ENCODE measurements at places on chromosomes 12 and 14.
A peak's percentile ranks its signal among the peaks of the same experiment; 100 is the strongest.

- DNase-seq = peak; percentile 50
Observed at GRCh38 chr12:18430425-18431048, 169.2 kb downstream of the PIK3C2G start.

GRCh38 chr14:103718572-103718971 is 3.0 kb downstream of the ZFYVE21 start:
- DNase-seq = peak; percentile 83

DNA sequence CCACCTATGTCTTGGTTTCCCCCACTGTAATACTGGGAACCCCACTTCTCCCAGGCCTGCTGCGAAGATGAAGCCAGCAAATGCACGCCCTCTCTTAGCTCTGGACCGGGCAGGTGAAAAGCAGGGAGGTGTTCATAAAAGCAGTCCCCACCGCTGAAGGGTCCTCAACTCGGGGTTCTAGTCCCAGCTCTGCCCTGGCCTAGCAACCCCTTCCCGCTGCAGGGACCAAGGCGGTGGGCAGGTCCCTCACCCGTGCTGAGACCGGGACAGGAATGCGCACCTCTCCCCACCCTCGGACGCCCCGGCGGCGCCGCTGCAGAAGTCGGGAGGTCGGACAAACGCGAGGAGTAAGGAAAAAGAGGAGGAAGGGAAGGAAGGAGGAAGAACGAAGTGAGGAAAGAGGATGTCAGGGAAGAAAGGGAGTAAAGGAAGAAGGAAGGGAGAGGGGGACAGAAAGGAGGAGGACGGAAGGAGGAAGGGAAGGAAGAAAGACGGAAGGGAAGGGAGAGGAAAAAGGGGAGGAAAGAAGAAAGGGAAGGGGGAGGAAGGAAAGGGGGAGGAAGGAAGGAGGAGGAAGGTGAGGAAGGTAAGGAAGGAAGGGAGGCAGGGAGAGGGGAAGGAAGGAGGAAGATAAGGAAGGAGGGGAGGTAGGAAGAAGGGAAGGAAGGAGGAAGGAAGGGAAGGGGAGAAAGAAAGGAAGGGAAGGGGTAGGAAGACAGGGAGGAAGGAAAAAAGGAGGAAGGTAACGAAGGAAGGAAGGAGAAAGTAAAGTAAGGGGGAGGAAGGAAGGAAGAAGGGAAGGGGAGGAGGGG is 701 bp downstream of the SPRING1 start:
- DNase-seq = no peak

DNA sequence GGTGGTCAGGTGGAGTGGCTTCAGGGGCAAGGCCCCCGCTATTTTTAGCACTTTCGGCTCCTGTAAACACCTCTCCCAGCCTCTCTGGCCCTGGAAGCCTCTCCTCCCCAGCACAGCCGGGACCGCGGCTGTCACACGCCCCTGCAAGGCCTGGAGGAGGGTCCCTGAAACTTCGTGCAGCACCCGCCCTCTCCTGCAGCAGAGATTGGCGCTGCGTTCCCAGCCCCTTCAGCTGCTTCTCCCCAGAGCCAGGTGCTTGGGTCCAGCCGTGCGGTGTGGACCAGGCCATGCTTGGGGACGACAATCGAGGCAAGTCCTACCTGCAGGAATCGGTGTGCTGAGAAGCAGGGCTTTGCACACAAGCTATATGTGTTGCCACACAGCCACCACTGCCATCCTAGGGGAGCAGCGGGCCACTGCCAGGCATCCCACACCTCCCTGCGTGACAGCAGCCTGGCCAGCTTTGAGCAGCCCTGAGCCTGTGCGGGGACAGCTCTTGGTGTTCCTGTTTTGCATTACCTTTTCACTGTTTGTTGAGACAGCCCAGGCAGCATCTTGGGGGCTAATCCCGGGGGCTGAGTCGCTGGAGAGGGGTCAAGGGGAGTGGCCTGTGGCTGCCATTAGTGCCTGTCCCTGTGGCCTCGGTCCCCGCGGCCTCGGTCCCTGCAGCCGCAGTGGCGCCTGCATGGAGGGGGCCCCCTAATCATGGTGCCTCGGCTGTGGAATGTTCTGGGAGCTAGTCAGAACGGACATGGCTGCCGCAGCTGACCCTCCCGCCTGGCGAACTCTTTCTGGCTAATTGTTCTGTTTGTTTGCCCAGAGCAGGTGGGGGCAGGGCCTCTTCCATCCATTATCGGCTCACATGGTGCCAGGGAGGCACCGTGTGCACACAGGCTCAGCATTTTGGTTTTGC is 27.6 kb upstream of the TRAF3 start:
- DNase-seq = no peak

DNA sequence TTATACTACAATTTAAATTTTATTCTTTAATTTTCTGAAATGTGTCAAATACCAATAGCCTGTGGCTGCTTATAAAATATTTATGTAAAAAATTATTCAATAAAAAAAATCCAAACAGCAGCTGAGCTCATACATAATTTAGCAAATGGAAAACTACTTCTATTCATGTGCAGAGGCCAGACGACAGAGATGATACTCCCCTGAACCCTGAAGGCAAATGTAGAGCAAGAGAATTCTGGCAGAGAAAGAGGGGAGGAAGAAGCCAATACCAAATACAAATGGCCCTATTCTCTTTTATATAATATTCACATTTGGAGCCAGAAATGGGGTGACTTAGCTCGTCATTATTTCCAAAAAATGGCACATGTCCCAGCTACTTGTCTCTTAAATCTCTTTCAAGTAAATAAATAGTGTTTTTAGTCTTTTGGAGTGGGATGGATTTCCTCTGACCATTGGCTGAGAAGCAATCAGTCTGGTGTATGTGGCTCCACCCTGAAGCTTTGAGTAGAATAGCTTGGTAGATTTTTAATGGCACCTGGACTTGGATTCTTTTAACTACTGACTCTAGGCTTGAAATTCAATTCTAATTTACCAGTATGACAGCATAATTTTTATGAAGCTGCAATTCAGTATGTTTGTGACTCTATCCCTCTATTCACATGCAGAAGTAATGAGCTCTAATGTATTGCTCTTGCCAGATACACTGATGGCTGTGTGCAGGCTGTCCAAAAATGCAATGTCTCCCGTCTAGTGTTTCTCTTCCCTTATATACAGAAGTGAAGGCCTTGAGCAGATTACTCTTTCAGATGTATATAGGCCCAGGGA is 113.4 kb upstream of the SCAF11 start:
- no peak for DNase-seq

DNA sequence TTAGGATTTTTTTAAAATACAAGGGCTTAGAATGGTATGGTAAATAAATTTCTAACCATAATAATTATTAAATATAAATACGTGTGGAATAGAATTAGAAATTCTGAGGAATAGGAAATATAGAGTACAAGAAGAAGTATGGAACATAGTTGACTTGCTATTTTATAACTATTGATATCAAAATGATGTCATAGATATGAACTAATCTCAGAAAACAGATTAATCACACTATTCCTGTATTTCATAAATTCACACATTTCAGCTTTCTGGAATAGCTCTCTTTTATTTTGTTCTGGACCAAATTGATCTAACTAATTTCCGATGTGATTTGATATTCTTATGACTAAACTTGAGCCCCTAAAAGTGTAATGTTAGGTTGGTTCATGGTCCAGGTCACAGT is 237.2 kb upstream of the NPAS3 start:
- DNase-seq = no peak

- no peak for DNase-seq
Observed at GRCh38 chr12:5768581-5769196, 176.4 kb downstream of the ANO2 start.

DNA sequence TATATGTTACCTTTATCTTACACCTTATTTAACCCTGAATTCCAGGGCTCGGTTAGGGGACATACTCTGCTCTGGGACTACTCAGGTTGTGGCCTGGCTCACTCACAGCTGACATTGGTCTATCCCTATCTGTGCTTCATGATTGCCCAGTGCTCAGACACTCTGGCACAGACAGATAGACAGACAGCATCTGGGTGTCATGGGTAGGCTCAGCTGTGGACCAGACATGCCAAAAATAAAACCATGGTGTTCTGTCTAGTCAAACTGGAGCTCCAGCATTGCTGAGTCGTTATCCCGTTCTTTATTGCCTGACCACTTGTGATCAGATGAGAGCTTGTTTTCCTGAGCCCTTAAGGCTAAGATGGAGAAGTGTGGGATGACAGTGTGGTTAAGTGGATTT is 29.0 kb downstream of the FBXW8 start:
- no peak for DNase-seq

- no peak for DNase-seq
Observed at GRCh38 chr14:60931218-60931617, 49.7 kb downstream of the TRMT5 start.

DNA sequence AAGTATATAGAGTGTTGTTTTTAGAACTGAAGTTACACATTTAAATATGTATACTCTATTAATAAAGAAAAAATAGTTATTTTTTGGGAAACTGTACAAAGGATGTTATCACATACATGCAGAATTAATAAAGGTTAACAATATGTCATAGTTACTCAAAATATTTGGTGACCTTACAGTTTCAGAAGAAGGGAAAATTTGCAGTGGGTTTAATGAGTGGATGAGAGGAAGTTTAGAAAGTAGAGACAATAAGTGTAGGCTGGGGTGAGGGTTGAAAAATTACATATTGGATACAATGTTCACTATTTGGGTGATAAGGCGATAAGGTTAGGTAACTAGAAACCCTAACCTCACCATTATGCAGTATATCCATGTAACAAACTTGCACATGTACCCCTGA is 13.5 kb downstream of the WNK1 start:
- no peak for DNase-seq

DNA sequence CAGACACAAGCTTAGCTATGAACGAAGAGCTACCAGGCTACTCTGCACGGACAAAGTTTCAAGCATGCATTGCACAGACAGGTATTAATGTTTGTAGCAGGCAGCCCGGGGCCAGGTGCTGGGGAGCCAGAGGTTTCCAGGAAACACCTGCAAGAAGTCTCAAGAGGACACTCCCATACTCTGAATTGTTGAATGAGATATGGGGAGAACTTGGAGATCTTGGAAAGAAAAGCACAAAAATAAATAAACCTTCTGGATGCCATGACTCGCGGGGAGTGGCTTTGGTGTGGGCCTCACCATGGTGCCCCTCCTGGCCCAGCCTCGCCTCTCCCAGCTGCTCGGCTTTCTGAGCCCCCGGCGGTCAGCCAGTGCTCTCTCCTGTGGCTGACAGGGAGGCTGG is 186.8 kb downstream of the TTC7B start:
- no peak for DNase-seq

- DNase-seq = peak; percentile 31
Observed at GRCh38 chr14:34684578-34684977, 29.8 kb downstream of the CFL2 start.

DNA sequence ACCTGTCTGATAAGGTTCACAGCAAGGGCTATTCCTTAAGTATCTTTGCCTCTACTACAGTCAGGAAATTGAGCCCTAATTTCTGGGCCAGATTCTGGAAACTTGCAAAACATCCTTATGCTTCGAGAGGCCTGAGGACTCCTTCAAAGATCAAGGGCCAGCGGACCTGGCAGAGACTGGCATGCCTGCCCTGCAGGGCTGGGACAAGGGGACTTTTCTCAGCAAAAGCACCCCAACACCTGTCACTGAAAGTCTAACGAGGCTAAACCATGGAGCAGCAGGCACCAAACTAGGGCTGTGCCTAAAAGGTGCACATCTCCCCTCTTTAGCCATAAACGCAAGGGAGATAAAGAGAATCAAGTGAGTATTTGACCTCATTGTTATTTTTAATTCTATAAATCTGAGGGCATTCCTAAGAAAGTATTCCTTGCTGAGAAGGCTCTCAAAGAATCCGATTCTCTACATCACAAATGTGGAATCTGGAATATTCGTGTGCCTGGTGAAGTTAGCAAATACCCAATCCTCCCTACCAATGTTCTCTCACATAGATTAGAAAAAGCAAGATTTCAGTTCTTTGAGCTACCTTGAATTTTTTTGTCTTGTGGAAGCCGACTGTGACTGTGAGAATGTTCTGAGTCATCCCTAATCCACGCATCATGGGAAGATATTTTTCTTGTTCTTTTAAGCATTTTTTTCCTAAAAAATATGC is 328.2 kb upstream of the NOVA1 start:
- DNase-seq = peak; percentile 22

DNA sequence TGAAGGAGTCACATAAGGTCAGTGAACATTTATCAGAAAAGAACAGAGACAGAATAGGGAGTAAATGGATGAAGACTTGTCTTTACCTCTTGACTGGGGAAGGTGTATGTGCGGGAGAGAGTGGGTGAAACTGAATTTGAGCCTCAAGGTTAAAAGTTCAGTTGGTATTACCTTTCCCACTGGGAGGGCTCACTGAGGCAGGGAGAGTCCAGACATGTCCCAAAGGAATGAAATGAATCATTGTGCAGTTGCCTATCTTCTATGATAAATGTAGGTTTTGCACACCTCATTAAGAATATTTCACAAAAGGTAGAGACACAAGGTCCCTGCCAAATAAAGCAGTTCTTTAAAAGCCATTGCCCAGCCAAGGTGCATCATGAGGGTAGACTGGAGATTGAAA is 105.2 kb downstream of the KCNA5 start:
- no peak for DNase-seq

- no peak for DNase-seq
Observed at GRCh38 chr12:58254463-58255100, 313.2 kb downstream of the ATP23 start.

GRCh38 chr14:97408937-97409815 is 612.0 kb downstream of the VRK1 start:
- no peak for DNase-seq

DNA sequence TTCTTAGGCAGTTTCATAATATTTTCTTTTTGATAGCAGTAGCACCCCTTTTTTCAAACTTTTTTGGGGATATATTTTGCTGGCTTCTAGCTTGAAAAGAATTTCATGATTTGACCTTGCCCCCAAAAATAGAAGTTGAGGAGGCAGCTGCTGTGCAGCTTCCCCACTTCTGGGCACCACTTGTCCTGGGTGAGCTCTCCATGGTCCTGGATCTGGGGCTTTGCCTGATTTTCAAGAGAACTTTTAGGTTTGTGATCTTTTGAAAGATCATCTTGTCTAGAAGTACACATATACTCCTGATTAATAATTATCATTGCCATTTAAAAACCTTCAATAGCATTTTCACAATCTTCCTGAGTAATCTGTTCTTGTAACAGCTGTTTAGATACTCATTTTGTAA is 271.6 kb downstream of the NPAS3 start:
- DNase-seq = peak; percentile 26

- DNase-seq = no peak
Observed at GRCh38 chr12:100737168-100737567, 57.4 kb upstream of the ANO4 start.

GRCh38 chr14:105269405-105269804 is 21.1 kb downstream of the BTBD6 start:
- DNase-seq = no peak

DNA sequence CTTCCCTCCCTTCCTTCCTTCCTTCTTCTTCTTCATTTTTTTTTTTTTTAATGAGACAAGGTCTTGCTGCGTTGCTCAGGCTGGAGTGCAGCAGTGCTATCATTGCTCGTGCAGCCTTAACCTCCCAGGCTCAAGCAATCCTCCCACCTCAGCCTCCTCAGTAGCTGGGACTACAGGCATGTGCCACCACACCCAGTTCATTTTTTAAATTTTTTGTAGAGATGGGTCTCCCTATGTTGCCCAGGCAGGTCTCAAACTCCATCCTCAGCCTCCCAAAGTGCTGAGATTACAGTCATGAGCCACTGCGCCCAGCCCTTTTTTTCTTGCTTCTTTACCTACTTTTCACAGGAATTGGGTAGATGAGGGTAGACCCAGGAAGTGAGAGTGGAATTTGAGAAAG is 1.6 kb downstream of the OR10AD1 start:
- DNase-seq = no peak

- peak; percentile 36 for DNase-seq
Observed at GRCh38 chr12:72499244-72499643, 227.1 kb downstream of the TRHDE start.
